ENCODE measurements at places on chromosomes 4 and X. TPM values are rescaled to one million over a fixed set of nuclear protein-coding genes. Genes with fewer than 3 reads are reported as not detected.

GRCh38 chr4:52143815-52144214 is 92.7 kb downstream of the SPATA18 start:
- no peak for DNase-seq

GRCh38 chrX:86171366-86171765 is 23.1 kb downstream of the DACH2 start:
- no peak for DNase-seq

- DNase-seq: no peak
Observed at GRCh38 chr4:168691631-168692369, 194.9 kb downstream of the PALLD start.

FAM149A gene
- total RNA-seq: 1.5 TPM

SSX2B gene
- total RNA-seq: 2.6 TPM

IDS gene
- 45.1 TPM for total RNA-seq

CT45A3 gene
- 28.3 TPM for total RNA-seq

CXorf49 gene
- total RNA-seq: 0.57 TPM

CCDC120 gene
- 0.46 TPM for total RNA-seq
